ENCODE measurements at places on chromosomes 7 and 10.

GRCh38 chr10:96345222-96345621, 13.6 kb downstream of the OPALIN start:
- no peak for DNase-seq

- DNase-seq: no peak
Measured at GRCh38 chr10:112959207-112959838, 9.3 kb downstream of the TCF7L2 start.

GRCh38 chr7:87318741-87319140, 26.7 kb upstream of the CROT start:
- no peak for DNase-seq

- DNase-seq: no peak
Measured at GRCh38 chr7:111050875-111051416, 40.0 kb upstream of the LRRN3 start.

GRCh38 chr10:123751342-123752134, 85.4 kb downstream of the GPR26 start:
- DNase-seq: no peak

- DNase-seq: no peak
Measured at GRCh38 chr10:58854811-58855210, 321.6 kb upstream of the PHYHIPL start.

- DNase-seq: no peak
Measured at GRCh38 chr7:157575777-157576176, 239.0 kb downstream of the DNAJB6 start.

DNA sequence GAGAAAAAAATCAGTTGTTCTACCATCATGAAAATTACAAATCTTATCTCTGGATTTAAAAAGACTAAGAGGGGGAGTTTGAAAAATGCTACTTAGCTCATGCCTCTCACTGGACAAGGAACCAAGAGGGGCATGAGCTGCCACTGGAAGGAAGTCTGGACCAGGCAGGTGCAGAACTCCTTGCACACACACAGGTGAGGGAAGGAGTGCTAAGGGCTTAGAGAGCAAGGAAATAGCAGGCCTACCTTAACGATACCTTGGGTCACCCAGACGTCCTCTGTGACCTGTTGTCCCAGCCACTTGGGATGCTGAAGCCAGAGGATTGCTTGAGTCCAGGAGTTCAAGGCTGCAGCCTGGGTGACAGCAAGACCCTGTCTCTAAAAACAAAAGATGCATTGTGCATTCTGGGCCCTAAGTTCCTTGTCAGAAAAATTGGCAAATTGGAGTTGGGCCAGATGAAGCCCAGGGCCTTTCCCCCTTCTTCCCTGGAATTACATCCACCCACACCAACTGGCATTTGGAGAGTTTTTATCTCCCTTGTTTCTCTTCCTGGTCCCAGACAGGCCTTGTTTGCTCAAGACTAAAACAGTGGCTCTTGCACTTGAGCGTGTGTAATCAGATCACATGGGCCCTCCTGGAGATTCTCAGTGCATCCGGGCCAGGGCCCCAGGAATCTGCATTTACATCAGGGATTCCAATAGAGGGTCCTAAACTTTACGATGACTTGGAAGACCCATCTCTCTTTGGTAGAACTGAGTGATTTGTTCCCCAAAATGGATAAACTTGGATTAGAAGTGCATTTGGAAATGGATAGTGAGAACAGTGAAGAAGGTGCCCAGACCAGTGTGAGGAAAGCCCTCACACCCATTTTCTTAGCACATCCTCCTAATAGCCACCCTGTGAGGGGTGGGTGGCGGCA, 3.0 kb downstream of the DDIT4 start:
- no peak for DNase-seq

GRCh38 chr10:76558586-76558985, 1079.0 kb downstream of the KCNMA1 start:
- no peak for DNase-seq

DNA sequence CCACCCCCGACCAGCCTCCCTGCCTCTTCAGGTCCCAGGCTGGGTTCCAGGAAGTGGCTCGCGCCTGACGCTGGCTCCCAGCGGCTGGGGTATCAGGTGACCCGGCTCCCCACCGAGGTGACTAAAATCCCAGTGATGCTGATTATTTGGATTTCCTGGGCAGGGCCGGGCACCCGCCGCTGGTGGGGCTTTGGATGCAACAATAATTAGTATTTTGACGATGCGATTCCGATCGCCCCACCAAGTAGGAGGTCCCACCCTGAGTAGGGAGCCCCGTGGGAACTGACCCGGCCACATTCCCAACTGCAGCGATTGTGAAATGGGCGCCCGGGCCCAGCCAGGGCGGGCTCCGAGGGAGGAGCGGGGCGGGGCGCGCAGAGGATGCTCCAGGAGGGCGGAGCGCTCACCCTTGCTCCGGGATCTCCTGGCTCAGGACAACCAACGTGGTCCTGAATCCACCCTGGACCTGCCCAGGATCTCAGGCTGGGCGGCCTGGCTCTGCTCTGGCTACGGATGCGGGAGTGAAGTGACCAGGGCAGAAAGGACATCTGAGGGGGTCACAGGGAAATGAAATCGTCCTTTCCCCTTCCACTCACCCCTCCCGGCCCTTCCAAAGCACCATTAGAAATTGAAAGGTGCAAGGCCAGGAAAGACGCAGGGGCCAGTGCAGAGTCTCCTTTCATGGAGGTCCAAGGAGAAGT, 32.6 kb downstream of the DUSP5 start:
- DNase-seq: no peak

- no peak for DNase-seq
Measured at GRCh38 chr10:4307910-4308309, 518.1 kb upstream of the AKR1E2 start.

GRCh38 chr10:130335336-130335735, 199.1 kb downstream of the GLRX3 start:
- no peak for DNase-seq

DNA sequence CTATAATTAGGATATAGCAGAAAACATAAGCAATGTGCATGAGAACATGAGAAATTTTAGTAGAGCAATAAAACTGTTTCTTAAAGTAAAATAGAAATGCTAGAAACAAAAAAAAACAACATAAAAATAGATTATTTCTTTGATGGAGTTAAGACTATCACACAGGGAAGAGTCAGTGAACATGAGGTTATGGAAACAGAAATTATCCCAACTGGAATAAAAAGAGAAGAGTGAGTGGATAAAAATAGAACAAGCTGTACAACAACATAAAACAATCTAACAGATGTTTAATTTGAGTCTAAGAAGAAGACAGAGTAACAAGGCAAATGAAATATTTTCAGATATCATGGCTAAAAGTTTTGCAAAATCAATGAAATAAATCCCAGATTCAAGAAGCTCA, 7.5 kb upstream of the OR6B1 start:
- no peak for DNase-seq

DNA sequence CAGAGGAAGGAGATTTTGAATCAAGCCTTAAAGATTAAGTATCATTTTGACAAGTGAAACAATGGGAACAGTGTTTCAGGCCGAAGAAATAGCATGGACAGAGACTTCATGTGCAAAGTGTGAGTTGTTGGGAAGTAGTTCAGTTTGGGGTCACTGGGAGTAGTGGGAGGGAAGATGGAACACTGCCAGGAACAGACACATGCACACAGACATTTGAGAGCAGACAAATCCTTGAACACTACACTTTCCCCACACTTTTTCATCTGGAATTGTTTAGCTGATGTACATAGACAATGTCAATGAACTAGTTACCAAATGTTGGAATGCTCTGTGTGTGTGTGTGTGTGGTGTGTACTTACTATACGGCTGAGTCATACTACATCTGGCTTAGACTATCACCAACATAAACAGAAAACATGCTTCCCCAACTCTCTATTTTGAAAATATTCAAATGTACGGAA, 52.4 kb upstream of the LRRC17 start:
- DNase-seq: no peak

- no peak for DNase-seq
Measured at GRCh38 chr10:113961182-113962031, 82.3 kb upstream of the ADRB1 start.

Data from globus pallidus (tissue), 1 donor.